ENCODE measurements at places on chromosomes 2 and 18. TPM values are rescaled to one million over a fixed set of nuclear protein-coding genes. Genes with fewer than 3 reads are reported as not detected.

Gene CCDC148
- polyA plus RNA-seq = 0.80 TPM

DNA sequence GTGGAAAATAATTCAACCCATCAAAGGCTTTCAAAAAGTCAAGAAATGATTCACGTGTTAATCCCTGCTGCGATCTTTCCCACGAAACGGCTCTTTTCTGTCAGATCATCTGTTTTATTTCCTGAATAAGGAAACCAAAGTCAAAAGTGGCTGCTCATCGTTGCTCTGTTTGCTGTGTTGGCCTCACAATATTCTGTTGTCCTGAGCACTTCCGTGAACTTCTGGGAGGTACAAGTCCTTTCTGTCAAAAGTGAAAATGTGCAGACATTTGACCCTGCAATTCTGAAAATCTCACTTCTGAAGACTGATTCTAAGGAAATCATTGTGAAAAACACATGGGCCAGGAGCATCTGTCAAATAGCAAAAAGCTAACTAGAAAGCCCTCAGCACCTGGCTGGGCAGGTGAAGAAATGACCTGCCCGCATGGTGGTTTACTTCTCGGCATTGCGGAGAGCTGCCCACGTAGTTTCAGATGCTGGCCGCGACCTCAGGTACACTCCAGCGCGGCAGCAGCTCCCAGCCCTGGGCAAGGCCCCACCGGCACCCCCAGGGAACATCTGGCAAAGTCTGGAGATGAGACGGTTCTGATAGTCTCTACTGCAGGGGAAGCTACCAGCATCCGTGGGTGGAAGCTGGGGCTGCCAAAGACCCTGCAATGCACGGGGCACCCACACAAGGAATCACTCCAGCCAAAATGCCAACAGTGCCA is 31.9 kb upstream of the GPC1 start:
- no peaks in the 10 kb centered on the region for H3K36me3 ChIP-seq
- no peaks in the 10 kb centered on the region for H3K27me3 ChIP-seq
- H3K4me1 ChIP-seq = no peaks in the 10 kb centered on the region
- no peak overlapping the region for H3K27ac ChIP-seq
- no peak overlapping the region for H3K4me3 ChIP-seq
- no peak for DNase-seq

DNA sequence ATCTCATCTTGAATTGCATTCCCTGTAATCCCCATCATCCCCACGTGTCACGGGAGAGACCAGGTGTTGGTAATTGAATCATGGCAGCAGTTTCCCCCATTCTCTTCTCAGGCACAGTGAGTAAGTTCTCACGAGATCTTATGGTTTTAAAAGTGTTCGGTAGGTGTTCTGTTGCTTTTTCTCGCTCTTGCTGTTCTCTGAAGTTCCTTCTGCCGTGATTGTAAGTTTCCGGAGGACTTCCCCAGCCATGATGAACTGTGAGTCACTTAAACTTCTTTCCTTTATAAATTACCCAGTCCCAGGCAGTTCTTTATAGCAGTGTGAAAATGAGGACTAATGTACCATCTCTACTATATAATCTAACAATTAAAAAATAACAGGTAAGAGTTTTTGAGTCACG is 409.9 kb upstream of the NRXN1 start:
- no peak overlapping the region for H3K27ac ChIP-seq
- no peaks in the 10 kb centered on the region for H3K27me3 ChIP-seq
- H3K36me3 ChIP-seq = no peaks in the 10 kb centered on the region
- no peaks in the 10 kb centered on the region for H3K4me1 ChIP-seq
- H3K4me3 ChIP-seq = no peak overlapping the region

- no peak overlapping the region for H3K4me3 ChIP-seq
- H3K27me3 ChIP-seq = no peaks in the 10 kb centered on the region
- H3K4me1 ChIP-seq = no peaks in the 10 kb centered on the region
These were observed 226.0 kb downstream of the GULP1 start for GRCh38 chr2:188517549-188518215.

DNA sequence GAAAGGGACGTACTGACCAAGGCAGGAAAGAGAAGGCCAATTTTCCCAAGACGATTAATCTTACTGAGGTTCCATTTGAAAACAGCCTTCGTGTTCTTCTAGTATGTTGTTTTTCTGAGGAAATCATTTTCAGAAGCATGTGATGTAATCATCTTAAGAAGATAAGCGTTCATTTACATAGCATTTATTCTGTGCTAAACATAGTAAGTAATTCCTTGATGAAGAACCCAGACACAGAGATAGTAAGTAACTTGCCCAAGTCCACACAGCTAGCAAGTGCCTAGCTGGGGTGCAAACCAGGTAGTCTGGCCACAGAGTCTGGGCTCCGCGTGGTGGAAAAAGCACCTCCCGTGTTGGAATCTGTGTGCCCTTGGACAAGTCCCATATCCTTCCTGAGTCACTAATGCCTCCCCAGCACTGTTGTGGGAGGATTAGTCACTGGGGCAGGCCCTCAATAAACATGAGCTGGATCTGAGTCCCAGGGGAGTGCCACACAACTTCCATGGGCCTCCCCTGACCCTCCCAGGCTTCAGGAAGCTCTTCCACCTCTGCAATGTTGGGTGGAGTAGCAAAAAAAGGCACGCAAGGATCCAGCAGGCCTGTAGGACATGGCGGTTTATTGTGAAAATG is 26.9 kb upstream of the ASAP2 start:
- peak; percentile 30 for DNase-seq
- H3K36me3 ChIP-seq = no peaks in the 10 kb centered on the region
- H3K4me1 ChIP-seq = peaks cover 14% of the 10 kb centered on the region
- no peaks in the 10 kb centered on the region for H3K27me3 ChIP-seq

- no peaks in the 10 kb centered on the region for H3K4me1 ChIP-seq
- H3K36me3 ChIP-seq = no peaks in the 10 kb centered on the region
- no peak for DNase-seq
- H3K27ac ChIP-seq = no peak overlapping the region
- no peak overlapping the region for H3K4me3 ChIP-seq
These were observed 14.2 kb downstream of the ANO7 start for GRCh38 chr2:241202681-241203080.

- no peaks in the 10 kb centered on the region for H3K27me3 ChIP-seq
- no peaks in the 10 kb centered on the region for H3K4me1 ChIP-seq
- no peaks in the 10 kb centered on the region for H3K36me3 ChIP-seq
- no peak for DNase-seq
- no peak overlapping the region for H3K27ac ChIP-seq
These were observed 441.0 kb downstream of the TXNL1 start for GRCh38 chr18:56197241-56197859.

- no peaks in the 10 kb centered on the region for H3K4me1 ChIP-seq
- H3K27me3 ChIP-seq = no peaks in the 10 kb centered on the region
- DNase-seq = no peak
- no peak overlapping the region for H3K4me3 ChIP-seq
- H3K36me3 ChIP-seq = no peaks in the 10 kb centered on the region
- no peak overlapping the region for H3K27ac ChIP-seq
These were observed 361.1 kb downstream of the CPS1 start for GRCh38 chr2:210917465-210917864.

GRCh38 chr2:116719836-116720235 is 1094.7 kb upstream of the DDX18 start:
- H3K27ac ChIP-seq = no peak overlapping the region
- H3K36me3 ChIP-seq = no peaks in the 10 kb centered on the region
- no peak overlapping the region for H3K4me3 ChIP-seq
- H3K27me3 ChIP-seq = no peaks in the 10 kb centered on the region
- no peak for DNase-seq
- H3K4me1 ChIP-seq = no peaks in the 10 kb centered on the region

Gene DNPEP
- 23.4 TPM for polyA plus RNA-seq

DNA sequence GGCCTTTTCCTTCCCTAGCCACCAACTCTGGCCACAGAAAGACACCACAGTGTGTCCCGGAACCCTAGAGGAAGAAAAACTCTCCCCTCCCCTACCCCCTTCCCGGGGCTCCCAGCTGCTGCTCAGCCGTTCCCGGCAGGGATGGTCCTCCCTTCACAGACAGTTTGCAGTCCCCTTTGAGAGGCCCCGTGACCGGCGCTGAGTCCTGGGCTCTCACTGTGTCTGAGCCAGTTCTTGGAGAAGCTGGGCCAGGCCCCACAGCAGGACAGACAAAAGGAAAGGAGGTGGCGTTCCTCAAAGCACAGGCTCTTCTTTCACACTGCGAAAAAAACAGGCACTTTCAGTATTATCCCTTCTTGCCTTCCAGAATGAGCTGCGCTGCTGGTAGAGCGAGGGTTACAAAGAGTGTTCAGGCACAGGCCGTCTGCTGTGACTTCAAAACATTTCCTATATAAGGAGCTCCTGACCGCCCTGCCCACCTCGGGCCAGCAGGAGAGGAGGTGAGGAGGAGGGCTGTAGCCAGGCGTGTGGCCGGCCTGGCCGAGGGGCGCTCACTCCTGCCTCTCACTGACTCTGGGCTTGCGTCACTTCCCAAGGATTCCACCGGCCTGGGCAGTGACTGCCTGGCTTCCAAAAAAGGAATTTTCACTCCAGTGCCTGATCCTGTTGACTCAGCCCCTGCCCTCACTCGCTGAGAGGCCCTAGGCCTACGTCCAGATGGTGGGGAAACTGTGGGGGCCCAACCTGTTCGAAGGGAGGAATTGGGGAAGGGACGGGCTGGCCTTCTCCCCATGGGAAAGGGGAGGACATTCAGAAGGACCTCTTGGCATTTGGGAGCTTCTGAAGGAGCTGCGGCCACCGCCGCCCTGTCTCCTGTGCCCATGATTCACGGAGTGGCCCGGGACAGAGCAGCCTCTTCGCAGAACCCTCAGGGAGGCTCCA is 24.9 kb downstream of the CIDEA start:
- peak overlapping the region; percentile 92 for H3K27ac ChIP-seq
- peaks cover 16% of the 10 kb centered on the region for H3K4me1 ChIP-seq
- peak; percentile 88 for DNase-seq
- H3K4me3 ChIP-seq = peak overlapping the region; percentile 53

Gene HOXD8
- 50.6 TPM for polyA plus RNA-seq

DNA sequence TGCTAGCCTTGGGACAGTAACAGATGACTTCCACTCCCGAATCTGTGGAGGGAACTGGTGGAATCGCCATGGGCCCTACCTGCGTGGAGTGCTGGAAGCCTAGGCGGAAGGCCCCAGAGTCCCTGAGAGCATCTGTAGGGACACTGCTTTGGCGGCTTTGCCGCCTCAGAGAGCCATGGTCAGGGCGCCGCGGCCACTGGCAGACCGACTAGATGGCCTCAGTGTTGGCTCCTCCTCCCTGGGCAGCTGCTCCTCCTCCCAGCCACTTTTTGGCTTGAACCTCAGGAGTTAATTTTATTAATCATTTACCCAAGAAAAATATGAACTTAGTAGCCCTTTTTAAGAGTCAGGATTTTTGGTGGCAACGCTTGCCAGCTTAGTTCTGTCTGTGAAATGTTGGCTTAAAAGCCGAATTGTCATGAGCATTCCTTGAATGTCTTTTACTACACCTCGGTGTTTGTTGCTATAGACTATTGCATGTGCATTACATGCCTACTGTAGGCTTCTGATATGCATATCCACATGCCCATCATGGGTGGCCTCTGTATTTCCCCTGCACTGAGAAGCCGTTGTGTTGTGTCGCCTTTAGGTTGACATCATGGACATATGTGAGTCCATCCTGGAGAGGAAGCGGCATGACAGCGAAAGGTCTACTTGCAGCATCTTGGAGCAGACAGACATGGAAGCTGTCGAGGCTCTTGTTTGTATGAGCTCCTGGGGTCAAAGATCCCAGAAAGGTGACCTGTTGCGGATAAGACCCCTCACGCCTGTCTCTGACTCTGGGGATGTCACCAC is 2.4 kb downstream of the KLF11 start:
- no peak overlapping the region for H3K4me3 ChIP-seq
- peaks cover 14% of the 10 kb centered on the region for H3K4me1 ChIP-seq
- H3K27me3 ChIP-seq = no peaks in the 10 kb centered on the region
- H3K36me3 ChIP-seq = no peaks in the 10 kb centered on the region
- peak overlapping the region; percentile 98 for H3K27ac ChIP-seq

Gene SCN7A
- 31.2 TPM for polyA plus RNA-seq

DNA sequence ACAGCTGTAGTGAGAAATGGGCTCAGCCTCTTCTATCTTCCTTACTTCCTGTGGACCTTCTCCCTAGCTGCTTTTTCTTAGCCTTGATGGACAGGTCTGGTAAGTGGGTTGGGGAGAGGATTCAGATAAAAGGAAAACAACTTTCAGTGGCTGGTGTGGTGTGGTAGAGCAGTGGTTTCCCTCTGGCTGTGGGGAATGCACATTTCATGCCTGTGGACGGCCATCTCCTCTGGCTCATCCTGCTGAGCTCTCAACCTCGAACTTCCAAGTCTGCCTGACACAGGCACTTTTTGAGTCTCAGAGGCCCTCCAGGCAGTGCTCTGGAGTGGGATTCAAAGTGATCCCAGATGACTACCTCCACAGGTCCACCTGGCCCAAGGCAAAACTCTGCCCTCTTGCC is 38.6 kb upstream of the ACADL start:
- no peaks in the 10 kb centered on the region for H3K36me3 ChIP-seq
- no peak for DNase-seq
- H3K27ac ChIP-seq = no peak overlapping the region

DNA sequence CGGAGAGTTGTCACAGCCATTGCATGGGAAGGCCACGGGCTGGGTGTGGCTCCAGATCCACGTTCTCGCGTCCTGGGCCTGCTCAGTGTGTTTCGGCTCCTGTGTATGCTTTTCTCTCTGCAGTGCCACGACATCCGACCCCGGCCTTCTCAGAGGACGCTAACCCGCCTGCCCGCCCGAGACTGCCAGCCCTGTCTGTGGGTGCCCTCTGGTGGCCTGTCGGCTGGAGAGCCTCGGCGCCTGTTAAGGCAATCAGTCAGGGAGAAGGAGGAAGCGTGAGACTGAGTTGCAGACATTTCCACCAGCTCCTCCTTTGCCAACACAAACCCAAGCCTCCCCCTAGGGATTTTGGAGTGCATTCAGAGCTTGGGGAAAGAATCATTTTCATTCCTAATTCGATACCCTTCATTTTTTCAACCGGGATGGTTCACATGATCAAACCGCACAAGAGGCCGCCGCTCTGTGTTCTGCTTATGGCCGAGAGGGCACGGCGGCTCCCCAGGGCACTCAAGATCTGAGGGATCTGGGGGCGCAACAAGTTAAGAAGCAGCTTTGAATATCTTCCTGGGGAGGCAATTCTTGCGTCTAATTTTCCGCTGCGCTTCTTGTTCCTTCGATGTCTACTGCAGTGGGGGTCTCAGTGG is 37.5 kb upstream of the ZBTB7C start:
- no peak overlapping the region for H3K4me3 ChIP-seq
- peak; percentile 87 for DNase-seq
- H3K27ac ChIP-seq = no peak overlapping the region
- no peaks in the 10 kb centered on the region for H3K36me3 ChIP-seq
- H3K27me3 ChIP-seq = no peaks in the 10 kb centered on the region
- H3K4me1 ChIP-seq = peaks cover 2% of the 10 kb centered on the region

Gene VIL1
- 0.05 TPM for polyA plus RNA-seq

- no peak for DNase-seq
- no peak overlapping the region for H3K27ac ChIP-seq
- no peaks in the 10 kb centered on the region for H3K27me3 ChIP-seq
- no peak overlapping the region for H3K4me3 ChIP-seq
These were observed 9.9 kb upstream of the GAREM2 start for GRCh38 chr2:26162963-26163362.
